ENCODE measurements at places on chromosomes 4 and X. TPM values are rescaled to one million over a fixed set of nuclear protein-coding genes. Genes with fewer than 3 reads are reported as not detected.

The APEX2 gene
- 18.7 TPM for polyA plus RNA-seq

The SHROOM4 gene
- polyA plus RNA-seq = 14.5 TPM

The IL3RA gene
- 14.8 TPM for polyA plus RNA-seq

- no peak for DNase-seq
Observed at GRCh38 chr4:23763559-23763958, 126.3 kb downstream of the PPARGC1A start.

- DNase-seq = no peak
Observed at GRCh38 chr4:102623622-102624021, 122.5 kb downstream of the NFKB1 start.

Data from left renal cortex interstitium (tissue), 4 donors.